ENCODE measurements at places on chromosomes 2 and 18.

GRCh38 chr2:107436281-107436680, 390.4 kb upstream of the RGPD4 start:
- no peak for DNase-seq

DNA sequence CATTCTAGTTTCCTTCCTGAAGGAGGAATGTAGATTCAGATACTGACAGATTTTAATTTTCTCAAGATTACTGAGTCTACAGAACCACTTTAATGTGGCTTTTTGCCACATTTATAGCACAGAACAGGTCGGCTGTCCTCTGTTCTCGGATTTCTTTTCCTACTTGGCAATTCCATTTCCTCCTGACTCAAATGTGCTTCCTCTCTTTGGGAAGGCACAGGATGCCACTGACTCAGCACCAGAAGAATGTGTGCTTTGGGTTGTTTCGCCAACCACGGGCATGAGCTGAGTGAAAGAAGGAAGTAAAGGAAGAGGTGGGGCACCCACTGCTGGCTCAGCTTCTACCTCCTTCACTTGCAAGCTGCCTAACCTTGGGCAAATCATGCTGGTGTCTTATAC, 970.6 kb upstream of the ACVR2A start:
- DNase-seq = no peak

GRCh38 chr18:22185273-22185672, 15.9 kb downstream of the GATA6 start:
- no peak for DNase-seq

GRCh38 chr2:19059076-19059475, 299.3 kb downstream of the OSR1 start:
- no peak for DNase-seq

DNA sequence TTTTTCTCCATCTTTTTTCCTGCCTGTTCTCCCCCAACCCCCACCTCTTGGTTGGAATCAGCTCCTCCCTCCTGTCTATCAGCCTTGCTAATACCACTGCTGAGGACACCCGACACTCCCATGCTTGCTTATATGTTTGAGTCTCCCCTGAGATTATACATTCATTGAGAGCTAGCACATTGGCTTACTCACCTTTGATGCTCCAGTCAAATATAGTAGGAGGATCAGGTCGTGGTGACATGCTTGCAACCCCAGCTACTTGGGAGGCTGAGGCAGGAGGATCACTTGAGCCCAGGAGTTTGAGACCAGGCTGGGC, 91.5 kb upstream of the CCBE1 start:
- no peak for DNase-seq

GRCh38 chr2:24889221-24889620, 30.8 kb downstream of the ADCY3 start:
- no peak for DNase-seq

DNA sequence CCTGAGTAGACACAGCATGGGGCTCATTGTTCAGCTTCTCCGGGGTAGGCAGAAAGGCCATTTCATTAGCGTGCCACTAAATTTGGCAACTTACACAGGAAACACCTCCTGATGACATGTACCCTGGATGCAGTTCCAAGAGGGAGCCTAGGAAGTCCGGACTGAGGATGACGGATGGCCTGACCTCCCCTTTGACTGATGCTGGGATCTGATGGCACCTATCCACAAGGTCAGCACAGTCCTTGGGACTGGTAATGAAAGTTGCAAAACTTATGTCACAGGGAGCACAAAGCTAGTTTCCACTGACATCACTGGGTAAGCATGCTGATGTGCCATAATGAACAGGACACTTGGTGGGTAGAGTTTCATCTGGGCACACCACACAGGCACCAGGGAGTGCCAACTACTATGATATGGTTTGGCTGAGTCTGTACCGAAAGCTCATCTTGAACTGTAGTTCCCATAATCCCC, 126.7 kb upstream of the ARL4C start:
- DNase-seq = no peak

GRCh38 chr2:74439803-74440377, 1.8 kb downstream of the RTKN start:
- no peak for DNase-seq

DNA sequence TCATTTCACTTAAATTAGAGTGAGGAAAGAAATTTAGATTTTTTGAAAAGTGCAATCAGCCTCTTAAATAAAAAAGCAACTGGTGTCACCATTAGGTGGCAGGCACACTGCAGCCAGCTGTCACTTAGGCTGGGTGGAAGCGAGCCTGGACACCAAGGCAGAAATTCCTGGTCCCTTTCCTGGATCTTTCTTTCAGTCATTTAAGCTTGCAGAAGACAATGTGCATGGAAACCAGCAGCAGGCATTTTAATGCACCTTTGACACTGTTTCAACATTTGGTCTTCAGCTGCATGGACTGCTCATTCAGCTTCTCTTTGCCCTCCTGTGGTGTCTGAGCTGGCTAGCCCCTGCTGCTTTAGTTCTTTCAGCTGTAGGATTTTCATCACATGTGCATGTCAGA, 61.0 kb downstream of the AQP4 start:
- no peak for DNase-seq

DNA sequence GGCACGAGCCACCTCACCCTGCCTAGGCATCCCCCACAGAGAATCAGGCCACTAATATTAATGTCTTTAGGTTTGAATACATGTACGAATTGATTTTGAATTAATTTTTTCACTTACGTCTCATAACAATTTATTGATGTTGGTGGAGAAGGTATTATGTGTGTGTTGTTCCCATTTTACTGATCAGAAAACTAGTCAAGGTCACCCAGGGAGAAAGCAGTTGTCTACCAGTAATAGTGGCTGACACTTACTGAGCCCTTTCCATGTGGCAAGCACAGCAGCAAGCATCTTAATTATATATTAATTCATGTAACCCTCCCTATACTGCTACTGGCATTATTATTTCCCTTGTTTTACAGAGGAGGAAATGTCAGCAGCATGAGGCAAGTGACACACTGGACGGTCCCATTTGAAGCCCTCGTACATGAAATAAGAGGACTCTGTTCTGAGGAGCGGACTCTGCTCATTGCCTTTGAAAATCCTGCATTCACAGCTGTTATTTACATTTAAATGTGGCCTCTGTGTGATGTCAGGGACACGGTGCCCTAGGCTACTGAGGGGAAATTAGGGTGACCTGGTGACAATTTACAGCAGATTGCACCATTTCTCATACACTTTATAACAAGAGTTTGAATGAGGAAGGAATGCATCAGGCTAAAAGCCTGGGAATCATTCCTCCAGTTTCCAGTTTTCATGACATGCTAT, 30.9 kb upstream of the KCNE4 start:
- no peak for DNase-seq

DNA sequence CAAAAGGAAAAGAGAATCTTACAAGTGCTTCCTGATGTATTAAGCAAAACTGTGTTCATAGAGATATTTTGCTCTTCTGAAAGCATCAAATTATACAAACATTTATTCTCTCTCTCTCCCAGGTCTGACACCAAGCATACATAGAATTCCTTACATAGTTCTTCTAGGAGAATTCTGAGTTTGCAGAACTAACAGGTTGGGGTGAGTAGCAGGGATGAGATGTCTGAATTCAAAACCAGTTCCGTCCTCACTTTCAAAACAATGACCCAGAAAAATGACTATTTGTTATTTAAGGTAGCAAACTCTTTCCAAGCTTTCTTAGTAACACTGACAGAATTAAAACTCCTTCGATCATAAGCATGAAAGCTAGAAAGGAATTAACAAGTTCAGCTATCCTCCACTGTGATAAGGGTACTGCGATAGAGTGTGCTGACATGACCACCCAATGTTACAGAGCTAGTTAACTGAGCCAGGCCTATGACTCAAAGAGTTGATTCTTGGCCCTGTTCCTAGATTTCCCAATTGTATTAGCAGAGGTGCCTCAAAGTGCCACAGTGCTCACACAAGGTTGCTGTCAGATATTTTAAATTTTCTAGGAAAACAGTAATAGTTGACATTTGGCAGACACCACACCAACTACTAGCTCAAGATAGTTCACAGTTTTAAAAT, 85.8 kb upstream of the SETBP1 start:
- DNase-seq = no peak

DNA sequence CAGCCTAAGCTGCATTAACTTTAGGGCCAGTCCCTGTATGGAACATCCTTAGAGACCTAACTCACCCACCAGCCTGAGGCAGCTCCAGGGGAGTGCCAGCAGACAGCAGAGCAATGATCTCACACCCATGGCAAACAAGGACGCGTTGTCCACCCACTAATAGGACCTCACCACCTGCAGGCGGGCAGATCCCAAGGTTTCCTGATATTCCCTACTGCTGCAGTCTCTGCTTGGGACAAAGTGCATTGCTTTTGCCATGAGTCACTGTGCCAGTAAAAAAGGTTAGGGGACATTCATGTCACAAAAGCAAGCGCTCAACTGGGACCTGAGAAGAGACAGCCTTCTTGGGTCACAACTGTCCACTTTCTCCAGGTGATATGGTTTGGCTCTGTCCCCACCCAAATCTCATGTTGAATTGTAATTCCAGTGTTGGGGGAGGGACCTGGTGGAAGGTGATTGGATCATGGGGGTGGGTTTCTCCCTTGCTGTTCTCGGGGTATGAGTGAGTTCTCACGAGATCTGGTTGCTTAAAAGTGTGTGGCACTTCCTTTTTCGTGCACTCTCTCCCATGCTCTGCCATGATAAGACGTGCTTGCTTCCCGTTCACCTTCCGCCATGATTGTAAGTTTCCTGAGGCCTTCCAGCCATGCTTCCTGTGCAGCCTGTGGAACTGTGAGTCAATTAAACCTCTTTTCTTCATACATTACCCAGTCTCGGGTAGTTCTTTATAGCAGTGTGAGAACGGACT, 160.2 kb downstream of the MIB1 start:
- DNase-seq = no peak

- no peak for DNase-seq
These were observed 2.7 kb downstream of the CDH7 start for GRCh38 chr18:65753520-65753919.

GRCh38 chr2:184304006-184304405, 294.3 kb upstream of the ZNF804A start:
- no peak for DNase-seq

DNA sequence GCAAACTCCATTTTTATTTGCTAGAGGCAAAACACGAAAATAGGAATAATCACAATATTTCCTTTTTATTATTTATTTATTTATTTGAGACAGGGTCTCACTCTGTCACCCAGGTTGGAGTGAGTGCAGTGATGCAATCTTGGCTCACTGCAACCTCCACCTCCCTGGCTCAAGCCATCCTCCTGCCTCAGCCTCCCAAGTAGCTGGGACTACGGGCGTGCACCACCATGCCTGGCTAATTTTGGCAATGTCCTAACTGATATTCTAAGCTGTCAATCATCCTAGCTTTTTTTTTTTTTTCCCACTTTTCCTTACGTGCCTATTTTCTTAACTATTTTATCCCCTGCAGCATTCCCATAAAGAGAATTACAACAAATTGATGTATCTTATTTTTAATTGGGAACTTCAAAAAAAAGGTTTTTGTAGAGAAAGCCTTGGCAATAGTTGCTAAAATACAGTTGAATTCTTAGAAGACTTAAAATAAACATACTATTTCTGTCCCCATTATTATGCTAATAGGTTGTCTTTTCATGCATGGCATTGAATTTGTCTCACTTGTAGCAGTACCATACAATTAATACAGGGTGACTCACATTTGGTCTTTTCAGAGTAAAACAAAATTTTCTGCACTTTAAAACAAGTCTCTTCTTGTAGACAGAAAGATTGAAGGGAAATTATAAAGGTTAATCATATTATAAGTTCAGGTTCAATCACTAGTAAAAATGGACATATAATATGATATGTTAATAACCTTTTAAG, 153.5 kb downstream of the SLC39A10 start:
- no peak for DNase-seq

DNA sequence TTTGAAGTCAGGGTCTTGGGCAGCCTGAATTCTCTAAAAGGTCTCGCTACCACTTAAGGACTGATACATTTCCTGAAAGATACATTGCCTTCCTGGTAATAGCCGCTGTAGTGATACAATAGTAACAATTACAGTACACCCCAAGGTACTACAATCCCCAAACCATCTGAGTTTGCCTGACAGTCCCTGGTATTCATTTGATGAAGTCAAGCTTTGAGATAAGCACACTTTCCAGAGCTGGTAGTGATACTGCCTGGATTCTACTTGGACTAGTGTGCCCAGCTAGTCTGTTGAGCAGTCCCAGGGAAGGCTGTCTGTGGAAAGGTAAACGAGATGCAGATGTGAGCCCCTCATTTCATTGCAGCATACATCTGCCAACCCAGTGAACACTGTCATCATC, 24.4 kb upstream of the ITGB6 start:
- DNase-seq = no peak

GRCh38 chr2:201882353-201883090, 76.2 kb downstream of the CDK15 start:
- no peak for DNase-seq

DNA sequence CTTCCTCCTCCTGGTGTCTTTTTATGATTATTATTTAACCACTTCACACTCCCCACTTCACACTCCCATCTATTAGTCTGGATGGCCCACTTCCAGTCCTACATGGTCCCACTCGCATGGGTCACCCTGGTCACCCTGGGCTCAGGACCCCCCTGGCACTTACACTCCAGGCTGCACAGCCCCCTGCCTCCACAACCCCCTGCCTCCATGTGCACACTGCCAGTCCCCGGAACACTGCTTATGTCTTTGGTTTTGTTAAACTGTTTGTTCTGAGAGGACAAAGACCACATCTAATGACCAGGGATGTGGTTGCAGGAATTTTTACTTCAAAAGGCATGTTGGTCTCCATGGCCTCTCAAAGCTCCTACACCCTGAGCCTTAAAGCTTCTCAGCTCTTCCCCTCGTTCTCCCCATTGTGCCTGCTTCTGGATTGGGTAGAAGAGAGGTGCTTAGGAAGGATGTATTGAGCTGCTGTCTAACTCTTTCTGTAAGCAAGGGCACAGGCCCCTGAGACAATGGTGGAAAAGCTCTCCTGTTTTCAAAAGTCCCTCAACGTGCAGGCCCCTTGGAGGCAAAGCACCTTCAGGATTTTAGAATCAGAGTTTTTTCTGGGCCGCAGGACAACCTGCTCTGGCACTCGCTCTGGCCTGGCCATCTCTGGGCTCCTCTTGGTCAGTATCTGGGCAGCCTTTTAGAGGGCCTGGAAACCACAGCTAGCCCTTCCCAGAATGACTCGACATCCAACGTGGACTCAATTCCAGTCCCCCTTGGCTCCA, 150.0 kb upstream of the HAAO start:
- DNase-seq = no peak

DNA sequence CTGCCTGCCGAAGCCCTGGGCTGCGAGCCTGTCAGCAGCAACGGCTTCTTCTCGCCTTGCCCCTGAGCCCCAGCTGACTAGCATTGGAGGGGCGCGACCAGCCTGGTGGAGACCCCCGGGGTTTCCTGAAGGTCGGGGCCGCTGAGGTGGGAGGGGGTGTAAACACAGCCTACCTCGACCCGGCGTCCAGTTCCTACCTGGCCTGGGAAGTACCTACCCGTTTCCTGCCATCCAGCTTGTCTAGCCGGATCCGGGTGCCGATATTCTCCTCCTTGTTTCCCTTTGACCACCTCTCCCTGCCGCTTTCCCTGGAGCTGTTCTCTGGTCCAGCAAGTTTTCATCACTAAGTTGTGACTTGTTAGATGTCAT, 511 bp downstream of the MOB4 start:
- DNase-seq = no peak

GRCh38 chr2:88753833-88754584, 62.5 kb downstream of the RPIA start:
- DNase-seq = no peak

- DNase-seq = no peak
These were observed 33.7 kb downstream of the RFTN2 start for GRCh38 chr2:197641666-197642065.

- DNase-seq = no peak
These were observed 85.7 kb upstream of the GALNT13 start for GRCh38 chr2:153786016-153786415.

Data from stimulated activated CD8-positive, alpha-beta memory T cell treated with anti-CD3 and anti-CD28 coated beads, Interleukin-2, amount 100 ng/mL, for 1 hour (primary cell).